ENCODE measurements at places on chromosomes 11 and 22. TPM values are rescaled to one million over a fixed set of nuclear protein-coding genes. Genes with fewer than 3 reads are reported as not detected.

Gene HEPN1
- not detected for total RNA-seq

Gene CELSR1
- 18.4 TPM for total RNA-seq

- DNase-seq = no peak
- H3K4me1 ChIP-seq = peaks cover 8% of the 10 kb centered on the region
- no peak overlapping the region for H3K4me3 ChIP-seq
- no peak overlapping the region for H3K27ac ChIP-seq
Measured at GRCh38 chr22:31715147-31715778, 34.7 kb downstream of the PRR14L start.

Gene CSNK2A3
- total RNA-seq = 2.8 TPM

Gene SH3BP1
- total RNA-seq = 31.9 TPM

Gene MRGPRX4
- not detected for total RNA-seq

Gene SHANK2
- total RNA-seq = 2.1 TPM

DNA sequence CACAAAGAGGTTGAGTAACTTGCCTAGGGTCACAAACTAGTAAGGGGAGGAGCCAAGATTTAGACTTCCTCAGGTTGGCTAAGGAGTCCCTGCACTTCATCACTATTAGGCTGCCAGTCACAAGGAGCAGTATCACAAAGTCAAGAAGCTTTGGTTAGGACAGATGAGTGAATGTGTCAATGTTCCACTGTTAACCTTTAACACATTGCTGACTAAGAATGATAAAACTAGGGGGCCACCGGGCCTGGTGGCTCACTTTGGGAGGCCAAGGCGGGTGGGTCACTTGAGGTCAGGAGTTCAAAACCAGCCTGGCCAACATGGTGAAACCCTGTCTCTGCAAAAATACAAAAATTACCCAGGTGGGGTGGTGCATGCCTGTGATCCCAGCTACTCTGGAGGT is 32.0 kb downstream of the TMEM123 start:
- peaks cover 33% of the 10 kb centered on the region for H3K36me3 ChIP-seq
- no peak for DNase-seq
- H3K27ac ChIP-seq = no peak overlapping the region
- H3K4me3 ChIP-seq = no peak overlapping the region
- H3K4me1 ChIP-seq = peaks cover 19% of the 10 kb centered on the region

GRCh38 chr11:130322126-130322525 is 7.4 kb upstream of the ZBTB44 start:
- peaks cover 9% of the 10 kb centered on the region for H3K4me1 ChIP-seq
- no peak overlapping the region for H3K27ac ChIP-seq
- no peak for DNase-seq
- no peaks in the 10 kb centered on the region for H3K27me3 ChIP-seq
- H3K4me3 ChIP-seq = no peak overlapping the region
- H3K36me3 ChIP-seq = peaks cover 6% of the 10 kb centered on the region
